ENCODE measurements at places on chromosomes 3 and 15.

DNA sequence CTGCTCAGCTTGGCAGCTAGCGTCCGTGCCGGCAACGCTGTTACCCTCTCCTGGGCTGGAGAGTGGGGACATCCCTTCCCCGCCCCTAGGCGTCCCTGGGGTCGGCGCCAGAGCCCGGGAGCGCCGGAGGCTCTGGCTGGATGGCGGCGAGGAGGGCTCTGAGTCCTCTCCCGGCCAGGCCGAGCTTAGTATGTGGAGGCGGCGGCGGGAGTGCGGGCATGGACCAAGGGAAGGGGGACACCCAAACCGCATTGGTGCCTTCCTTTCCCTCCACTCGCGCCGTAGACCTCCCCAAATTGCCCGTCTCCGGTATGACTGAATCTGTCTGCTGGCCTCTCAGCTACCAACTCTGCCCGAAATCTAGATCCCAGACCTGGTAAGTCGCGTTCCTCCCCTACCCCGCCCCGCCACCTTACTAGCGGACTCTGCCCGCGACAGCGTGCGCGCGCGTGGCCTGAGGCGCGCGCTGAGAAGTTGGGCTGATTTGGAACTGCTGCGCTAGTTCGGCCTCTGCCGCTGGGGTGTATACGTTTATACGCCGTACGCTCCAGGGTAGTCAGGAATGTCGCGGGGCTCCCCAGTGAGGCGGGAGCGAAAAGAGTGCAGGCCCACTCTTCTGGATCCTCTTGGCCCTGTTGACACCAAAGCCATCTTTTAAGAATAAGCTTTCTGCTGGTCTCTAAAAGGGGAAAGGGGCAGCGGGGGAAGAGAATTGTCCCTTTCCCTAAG is 12.2 kb downstream of the ZIC1 start:
- no peak for DNase-seq

GRCh38 chr3:189288348-189289235 is 116.8 kb downstream of the TPRG1 start:
- DNase-seq, result no peak

DNA sequence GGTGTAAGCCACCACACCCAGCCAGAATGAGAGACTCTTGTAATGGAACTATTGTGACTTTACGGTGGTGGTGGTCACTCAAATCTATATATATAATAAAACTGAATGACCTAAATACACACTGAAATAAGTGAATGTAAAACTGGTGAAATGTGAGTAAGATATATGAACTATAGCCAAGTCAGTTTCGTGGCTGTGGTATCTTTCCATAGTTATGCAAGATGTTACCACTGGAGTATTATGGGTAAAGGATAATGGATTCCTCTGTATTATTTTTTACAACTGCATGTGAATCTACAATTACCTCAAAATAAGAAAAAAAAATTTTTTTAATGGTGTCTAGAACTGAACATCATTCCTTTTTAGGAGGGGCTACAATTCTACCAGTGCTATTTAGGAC is 21.9 kb downstream of the PIK3CB start:
- no peak for DNase-seq

GRCh38 chr3:107404727-107405469 is 27.7 kb downstream of the CCDC54 start:
- DNase-seq, result no peak

DNA sequence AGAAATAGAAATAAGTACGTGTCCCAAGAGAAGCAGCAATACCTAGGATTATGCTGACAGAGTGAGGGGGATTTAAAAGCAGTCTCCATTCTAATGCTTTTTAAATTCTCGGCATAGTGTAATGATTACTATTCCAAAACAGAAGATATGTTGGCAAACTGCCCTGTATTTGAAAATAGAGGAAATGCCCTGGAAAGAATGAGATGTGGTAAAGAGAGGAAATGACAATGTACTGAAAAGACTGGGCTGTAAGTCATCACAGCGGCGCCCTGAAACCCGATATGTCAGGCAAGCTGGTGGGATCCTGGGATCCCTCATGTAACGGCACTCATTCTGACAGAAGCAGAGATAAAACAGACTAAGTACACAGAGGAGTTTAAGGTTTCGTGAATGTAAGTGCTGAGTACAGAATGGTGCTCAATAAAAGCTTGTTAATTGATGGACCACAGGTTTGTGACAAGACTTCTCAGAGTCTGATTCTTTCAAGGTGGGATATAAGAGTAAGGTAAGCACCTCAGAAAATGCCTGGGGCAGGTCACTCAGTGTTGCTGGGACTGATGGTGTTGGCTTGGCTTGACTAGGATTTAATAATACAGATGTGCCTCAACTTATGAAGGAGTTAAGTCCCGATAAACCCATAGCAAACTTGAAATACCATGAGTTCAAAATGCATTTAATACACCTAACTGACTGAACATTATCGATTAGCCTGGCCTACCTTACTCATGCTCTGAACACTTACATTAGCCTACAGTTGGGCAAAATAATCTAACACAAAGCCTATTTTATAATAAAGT is 91.4 kb downstream of the NFKBIZ start:
- peak; percentile 30 for DNase-seq

GRCh38 chr3:10015461-10015904 is 10.8 kb upstream of the FANCD2 start:
- no peak for DNase-seq

DNA sequence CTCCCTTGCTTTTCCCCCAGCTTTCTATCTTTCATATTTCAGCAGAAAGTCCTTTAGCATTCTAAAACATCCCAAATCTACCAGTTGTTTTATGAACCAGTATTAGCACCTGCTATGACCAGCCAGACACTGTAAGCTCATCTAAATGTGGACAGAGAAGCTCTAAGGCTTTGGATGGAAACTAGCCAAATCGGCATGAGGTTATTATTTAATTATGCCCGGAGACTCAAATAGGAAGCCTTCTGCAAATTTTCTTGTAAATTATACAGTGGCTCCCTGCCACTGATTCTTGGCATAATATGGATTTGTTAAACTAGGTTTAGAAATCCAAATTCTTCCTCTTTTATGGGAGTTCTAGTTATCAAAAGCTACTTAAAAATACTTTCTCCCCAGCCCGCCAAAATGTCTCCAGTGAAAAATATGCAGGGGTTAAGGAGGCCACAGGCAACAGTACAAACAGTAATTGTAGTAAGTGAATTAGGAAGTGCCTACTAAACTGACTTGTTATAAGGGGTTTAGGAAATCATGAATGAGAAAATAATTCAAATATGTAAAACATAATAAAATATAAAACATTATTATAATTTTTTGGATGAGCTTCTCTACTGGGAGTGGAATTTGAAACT is 15.4 kb downstream of the MYH15 start:
- DNase-seq, result no peak

- DNase-seq, result no peak
Measured at GRCh38 chr15:69783211-69783610, 314.5 kb downstream of the TLE3 start.

GRCh38 chr15:71011503-71012155 is 103.6 kb upstream of the THSD4 start:
- no peak for DNase-seq

DNA sequence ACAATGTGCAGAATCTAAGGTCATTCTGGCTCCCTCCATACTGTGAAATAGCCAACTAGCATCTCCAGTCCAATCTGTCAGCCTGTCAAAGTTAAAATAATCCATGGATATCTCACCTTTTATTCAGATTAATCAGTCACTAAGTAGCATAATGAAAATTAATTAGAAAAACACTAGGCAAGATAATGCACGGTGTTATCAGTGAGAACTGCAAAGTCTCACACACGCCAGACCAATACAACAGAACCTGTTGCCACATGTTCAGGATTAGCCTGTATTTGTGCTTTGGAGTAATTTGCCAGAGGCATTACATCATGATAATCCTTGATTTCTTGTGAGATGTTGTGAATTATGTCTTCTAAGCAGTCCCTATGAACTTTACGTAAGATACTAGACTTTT is 820.4 kb upstream of the ALCAM start:
- DNase-seq, result no peak

- DNase-seq, result no peak
Measured at GRCh38 chr3:194357681-194358080, 6.6 kb upstream of the CPN2 start.

DNA sequence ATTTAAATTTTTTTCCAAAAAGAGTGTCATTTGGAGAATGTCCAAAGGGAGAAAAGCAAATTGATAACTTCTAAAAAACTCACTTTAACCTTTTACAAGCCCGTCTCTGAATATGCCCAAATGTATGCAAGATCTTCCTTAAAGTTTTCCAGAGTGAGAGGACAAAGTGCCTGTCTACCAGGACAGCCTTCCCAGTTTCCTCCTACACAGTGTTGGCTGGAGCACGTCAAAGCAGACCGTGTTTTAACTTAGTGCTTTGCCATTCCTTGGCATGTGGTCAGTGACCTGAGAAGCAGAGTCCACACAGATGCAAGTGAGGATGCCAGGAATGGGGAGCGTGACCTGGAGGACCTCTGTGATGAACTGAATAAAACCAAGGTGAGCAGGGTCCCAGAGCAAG is 245.7 kb downstream of the FAM43A start:
- DNase-seq, result no peak

DNA sequence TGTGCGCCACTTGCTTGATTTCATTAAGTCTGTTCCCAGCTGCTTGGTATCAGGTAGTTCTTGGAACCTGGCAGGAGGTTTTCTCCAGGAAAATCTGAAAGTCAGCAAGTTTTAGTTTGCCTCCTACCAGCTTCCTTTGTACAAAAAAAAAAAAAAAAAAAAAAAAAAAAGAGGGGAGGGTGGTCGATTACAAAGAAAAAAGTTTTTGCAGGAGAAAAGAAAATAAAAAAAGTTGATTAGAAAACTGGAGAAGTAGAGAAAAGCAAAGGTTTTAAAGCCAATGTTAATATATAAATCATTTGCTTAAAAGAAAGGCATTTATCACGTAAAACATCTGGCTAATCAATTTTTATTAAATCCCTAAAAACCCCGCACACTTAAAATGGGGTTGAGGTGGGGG is 5.9 kb downstream of the EPHA3 start:
- DNase-seq, result no peak

GRCh38 chr3:165638034-165638433 is 199.2 kb downstream of the BCHE start:
- DNase-seq, result no peak

DNA sequence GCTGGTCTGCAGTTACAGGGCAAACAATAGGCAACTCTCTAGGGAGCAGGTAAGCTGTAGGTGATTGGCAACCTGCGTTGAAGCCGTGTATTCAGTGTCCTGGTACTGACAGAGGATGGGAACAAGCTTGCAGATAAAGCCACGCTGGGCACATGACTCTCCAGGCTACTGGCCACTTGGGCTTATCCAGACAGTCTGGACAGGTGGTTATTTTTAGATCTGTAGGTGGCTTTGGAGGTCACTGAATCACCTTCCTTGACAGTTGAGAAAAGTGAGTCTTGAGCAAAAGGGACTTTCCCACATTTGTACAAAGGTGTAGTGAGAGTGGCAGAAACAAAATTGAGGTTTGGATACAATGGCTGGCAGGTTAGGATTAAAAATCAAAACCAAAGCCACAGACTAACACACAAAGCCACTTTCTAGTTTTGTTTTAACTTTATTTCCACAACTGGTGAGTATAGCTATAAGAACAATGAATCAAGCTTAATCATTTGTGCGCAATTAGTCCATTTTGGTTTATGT is 22.3 kb upstream of the IL1RAP start:
- DNase-seq, result peak; percentile 58

DNA sequence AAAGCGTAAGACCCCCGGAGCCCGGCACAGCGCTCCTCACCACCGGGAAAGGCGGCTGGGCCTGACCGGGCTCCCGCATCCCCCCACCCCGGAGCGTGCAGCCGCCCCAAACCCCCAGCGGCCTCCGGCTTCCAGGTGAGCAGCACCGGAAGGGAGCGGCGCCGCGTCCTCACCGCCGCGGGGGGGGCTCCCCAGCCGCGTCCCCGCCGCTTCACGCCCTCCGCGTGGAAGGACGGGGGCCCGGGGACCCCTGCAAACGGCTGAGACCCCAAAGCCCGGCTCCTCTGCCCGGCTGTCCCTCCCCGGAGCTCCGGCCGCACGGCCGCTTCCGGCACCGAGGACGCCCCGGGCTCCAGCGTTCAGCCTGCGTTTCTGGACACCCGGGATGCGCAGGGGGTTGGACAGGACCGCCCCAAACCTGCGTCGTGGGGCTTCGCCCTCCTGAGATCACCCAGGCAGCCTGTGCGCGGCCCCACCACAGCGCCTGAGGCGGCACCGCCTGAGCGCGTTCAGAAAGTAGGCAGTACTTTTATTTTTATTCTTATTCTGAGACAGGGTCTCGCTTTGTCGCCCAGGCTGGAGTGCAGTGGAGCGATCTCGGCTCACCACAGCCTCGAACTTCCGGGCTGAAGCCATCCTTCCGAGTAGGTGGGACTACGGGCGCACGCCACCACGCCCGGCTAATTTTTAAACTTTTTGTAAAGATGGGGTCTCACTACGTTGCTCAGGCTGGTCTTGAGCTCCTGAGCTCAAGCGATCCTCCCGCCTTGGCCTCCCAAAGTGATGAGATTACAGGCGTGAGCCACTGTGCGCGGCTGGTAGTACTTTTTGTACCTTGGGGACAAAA is 51.6 kb upstream of the BLM start:
- peak; percentile 69 for DNase-seq

- DNase-seq, result no peak
Measured at GRCh38 chr15:25478313-25478712, 39.5 kb upstream of the UBE3A start.

GRCh38 chr3:44974416-44974815 is 1.6 kb downstream of the ZDHHC3 start:
- no peak for DNase-seq

- no peak for DNase-seq
Measured at GRCh38 chr3:82824491-82824890, 1063.0 kb upstream of the GBE1 start.

DNA sequence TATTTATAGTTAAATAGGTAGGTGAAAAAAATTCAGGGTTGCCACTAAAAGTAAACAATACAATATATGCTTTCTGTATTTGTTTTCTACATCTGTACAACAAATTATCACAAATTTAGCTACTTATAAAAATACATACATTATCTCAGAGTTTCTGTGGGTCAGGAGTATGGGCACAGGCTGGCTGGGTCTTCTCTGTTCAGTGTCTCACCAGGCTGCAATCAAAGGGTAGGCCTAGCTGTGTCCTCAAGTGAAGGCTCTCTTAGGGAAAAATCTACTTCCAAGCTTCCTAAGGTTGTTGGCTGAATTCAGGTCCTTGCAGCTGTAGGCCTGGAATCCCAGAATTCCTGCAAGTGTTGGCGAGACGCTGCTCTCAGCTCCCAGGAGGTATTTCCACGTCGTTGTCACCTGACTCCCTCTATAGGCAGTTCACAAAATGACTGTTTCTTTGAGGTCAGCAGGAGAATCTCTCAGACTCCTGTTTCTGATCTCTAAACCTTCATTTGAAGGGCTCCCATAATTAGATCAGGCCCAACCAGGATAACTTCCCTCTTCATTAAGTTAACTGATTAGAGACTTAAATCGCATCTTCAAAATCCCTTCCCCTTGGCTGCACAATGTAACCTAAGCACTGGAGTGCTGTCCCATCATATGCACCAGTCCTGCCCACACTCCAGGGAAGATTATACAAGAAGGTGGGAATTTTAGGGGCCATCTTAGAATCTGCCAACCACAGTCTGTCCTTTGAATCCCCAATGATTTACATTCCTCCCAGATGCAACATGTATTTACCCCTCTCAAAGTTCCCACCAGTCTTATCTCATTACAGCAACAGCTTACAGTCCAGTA is 296.6 kb downstream of the SUCLG2 start:
- no peak for DNase-seq

- DNase-seq, result no peak
Measured at GRCh38 chr3:80233576-80233975, 465.8 kb upstream of the ROBO1 start.

GRCh38 chr3:143895805-143896204 is 47.5 kb upstream of the SLC9A9 start:
- DNase-seq, result no peak

- DNase-seq, result no peak
Measured at GRCh38 chr3:149378478-149379309, 1.2 kb upstream of the TM4SF1 start.

GRCh38 chr3:144760831-144761230 is 789.2 kb downstream of the DIPK2A start:
- DNase-seq, result no peak
